ENCODE measurements at places on chromosomes 1 and 21.
A peak's percentile ranks its signal among the peaks of the same experiment; 100 is the strongest.

DNA sequence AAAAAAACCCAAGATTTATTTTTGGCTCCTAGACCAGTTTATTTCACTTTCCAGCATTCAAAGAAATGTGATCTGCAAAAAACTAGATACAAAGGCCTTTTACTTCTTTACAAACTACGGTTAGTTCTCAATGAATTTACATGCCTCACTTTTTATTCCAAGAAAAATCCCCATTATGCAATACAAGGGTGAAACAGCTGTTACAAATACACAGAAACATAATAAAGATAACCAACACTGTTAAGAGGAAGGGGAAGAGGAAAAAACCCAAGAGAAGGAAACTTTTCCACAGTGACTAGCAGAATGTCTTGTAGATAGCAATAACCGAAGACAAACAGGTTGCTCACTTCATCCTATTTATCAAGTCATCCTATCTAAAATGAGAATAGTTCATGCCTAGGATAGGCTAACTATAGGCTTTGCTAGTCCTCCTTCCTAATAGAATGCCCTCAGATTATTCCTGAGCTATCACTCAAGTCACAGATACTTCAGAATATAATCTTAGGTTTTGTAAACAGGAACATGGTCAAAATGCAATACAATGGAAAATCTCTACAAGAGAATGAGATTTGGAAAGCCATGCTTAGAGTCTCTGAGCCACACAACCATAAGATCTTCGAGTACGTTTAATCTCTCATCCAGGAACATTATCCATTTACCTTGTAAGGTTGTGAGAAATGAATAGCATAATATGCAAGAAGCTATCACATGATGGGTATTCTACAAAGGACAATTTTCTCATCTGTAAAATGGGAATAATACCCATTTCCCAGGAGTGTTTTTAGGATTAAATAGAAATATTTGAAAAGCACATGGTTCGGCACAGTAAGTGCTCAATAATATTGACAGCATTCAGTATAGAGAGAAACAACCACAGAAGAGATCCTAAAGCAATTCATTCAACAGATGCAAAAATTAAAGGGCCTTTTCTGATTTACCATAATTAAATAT lies 5.4 kb downstream of the PNRC2 start:
- DNase-seq = no peak

- DNase-seq = no peak
These were observed 22.4 kb upstream of the EPS8L3 start for GRCh38 chr1:109786112-109786480.

GRCh38 chr1:158087320-158087927 lies 93.3 kb upstream of the CD1D start:
- peak; percentile 90 for DNase-seq

GRCh38 chr21:41207401-41208375 lies 39.7 kb downstream of the BACE2 start:
- no peak for DNase-seq

DNA sequence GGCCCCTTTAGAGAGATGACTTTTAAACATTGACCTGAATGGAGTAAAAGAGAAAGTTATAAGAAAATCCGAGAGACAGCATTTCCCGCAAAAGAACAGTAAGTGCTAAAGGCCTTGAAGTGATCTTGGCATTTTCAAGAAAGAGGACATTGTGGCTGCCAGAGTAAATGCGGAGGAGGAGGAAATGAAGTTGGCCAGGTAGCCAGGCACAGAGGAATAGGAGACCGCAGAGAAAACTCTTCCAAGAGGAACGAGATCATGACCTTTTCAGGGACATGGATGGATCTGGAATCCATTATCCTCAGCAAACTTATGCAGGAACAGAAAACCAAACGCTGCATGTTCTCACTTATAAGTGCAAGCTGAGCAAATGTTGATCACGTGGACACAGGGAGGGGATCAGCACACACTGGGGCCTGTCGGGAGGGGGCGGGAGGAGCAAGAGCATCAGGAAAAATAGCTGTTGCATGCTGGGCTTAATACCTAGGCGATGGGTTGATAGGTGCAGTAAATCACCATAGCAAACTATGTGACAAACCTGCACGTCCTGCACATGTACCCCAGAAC lies 49.7 kb downstream of the EEIG2 start:
- no peak for DNase-seq

- DNase-seq = no peak
These were observed 258.4 kb upstream of the HOOK1 start for GRCh38 chr1:59556398-59556797.

All from iPS-NIHi11 (cell line).